ENCODE measurements at places on chromosomes 5 and 9.

- no peak for DNase-seq
These were observed 94.9 kb downstream of the DENND1A start for GRCh38 chr9:123834889-123835562.

DNA sequence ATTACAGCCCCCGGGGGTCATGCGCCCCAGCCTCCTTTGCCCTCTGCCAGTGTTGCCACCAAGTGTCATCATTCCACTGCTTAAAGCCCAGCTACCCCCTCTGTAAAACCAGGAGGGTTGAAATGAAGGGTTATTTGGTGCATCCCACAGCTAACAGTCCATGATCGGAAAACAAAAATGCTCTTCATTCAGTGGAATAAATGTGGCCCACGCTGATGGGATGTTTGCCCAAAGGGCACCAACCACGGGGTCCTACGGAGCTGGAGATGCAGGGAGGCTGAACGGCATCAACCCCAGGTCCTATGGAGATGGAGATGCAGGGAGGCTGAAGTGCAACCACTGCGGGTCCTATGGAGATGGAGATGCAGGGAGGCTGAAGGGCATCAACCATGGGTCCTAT, 218.5 kb upstream of the IRX1 start:
- no peak for DNase-seq

- no peak for DNase-seq
These were observed 288.7 kb downstream of the DOCK8 start for GRCh38 chr9:503326-503725.

DNA sequence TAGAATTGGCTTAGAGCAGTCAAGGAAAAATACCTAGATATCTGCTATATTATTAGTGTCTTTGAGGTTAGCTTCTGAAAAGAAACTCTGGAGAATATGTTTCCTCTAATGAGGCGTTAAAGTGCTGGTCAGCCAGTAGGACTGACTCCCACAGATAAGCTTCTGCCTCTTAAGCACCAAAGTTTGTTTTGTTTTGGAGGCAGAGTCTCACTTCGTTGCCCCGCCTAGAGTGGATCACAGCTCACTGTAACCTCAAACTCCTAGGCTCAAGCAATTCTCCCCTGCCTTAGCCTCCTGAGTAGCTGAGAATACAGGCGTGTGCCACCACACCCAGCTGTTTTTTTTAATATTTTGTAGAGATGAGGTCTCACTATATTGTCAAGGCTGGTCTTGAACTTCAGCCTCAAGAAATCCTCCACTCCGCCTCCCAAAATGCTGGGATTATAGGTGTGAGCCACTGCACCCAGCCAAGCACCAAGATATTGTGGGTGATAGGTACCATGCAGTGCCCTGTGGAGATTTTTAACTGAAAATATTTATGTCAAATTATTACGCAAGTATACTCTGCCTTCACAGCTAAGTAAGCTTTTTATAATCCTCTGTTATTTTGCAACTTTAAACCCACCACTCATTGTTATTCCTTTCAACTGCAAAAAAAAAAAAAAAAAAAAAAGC, 24.7 kb upstream of the TMEM171 start:
- DNase-seq, result no peak

DNA sequence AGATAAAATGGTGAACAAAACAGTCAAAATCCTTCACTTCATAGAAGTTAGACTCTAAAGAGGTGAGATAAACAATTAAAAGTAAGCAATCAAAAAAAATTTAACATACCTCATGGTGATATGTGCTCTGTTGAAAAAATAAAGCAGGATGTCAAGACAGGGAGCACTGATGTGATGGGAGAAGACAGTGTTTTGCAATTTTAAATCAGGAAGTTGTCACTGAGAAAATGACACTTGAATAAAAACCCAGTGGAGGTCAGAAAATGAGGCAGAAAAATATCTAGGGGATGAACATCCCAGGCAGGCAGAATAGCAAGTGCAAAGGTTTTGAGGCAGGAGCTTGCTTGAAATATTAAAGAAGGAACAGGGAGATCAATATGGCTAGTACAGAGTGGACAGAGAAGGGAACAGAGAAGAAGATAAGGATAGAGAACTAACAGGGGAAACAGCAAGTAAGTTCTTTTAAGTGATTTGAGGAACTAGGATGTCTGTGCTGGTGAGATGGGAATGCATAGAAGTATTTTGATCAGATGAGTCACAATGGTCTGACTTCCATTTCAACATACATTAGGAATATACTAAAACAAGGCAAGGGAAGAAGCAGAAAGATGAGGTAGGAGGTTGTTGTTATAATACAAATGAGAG, 130.4 kb downstream of the CHSY3 start:
- no peak for DNase-seq

DNA sequence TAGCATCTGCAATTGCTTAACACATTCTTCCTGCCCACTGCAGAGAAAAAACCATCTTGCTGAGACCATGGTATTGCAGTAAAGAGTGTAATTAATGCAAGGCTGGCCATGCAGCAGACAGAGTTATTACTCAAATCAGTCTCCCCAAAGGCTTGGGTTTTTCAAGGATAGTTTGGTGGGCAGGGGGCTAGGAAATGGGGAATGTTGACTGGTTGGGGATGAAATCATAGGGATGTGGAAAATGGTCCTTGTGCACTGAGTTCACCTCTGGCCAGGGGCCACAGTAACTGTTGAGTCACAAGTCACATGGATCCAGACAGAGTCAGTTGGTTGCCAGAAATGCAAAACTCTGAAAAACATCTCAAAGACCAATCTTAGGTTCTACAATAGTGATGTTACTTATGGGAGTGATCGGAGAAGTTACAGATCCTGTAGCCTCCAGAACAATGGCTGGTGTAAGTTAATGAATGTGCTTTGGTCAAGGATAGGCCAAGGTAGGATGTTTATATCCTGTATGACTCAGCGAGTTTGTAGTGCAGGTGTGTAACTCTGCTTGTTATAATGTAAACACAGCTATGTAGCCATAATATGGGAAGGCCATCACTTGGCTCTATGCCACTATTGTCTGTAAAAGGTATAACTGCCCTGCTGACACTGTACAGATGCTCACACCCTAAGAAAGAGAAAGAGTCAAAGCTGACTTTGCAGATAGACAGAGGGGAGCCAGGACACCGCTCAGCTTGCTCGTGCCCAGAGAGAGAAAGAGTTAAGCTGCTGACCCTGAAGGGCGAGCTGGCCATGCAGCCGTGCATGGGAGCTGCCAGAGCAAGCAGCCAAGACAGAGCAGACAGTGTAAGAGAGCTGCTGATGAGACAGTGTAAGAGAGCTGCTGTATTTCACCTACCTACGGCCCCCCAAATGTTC, 27.2 kb downstream of the C9orf152 start:
- DNase-seq, result no peak

DNA sequence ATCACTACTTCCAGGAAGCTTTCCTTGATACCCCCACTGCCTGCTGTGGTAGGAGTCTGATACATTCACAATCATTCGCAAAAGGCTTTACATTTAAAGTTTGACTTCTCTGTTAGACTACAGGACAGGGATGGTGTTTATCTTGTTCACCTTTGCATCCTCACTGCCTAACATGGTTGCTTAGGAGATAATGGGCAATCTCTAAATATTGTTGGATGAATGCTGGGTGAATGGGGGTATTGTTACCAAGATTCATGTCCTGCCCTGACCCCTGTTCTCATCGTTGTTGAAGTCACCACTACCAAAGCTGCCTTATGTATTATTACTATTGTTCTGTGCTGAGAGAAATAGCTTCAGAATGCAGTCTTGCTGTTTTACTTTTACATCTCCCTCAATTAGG, 7.7 kb upstream of the TMEFF1 start:
- no peak for DNase-seq

DNA sequence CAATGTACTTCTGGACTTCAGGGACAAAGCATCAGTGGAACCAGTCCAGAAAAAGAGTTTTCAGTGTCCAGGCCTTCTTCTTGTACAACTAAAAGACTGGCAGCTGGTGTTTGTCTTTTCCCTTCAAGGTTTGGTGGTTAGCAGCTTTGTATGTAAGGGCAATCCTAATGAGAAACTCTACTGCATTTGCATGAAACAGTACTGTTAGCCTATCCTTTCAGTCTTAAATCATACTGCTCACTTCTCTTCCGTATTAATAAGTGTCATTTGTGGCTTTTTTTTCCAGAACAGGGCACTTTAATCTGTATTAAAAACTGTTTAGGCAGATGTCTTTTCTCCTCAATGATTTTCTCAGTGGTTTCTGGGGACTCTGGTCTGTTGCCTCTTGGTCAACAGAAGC, 48.9 kb downstream of the FAM174A start:
- no peak for DNase-seq

GRCh38 chr9:74859786-74860185, 27.9 kb downstream of the TRPM6 start:
- no peak for DNase-seq

Measured in eye (tissue), 1 donor.